GM13976 (cell line): ENCODE measurements at places on chromosomes 6 and 20.

GRCh38 chr6:170290296-170291128 is at the start of gene DLL1:
Gene DLL1, minus strand, starts transcription at chr6:170291078. Its CDS starts 939 bp downstream, at chr6:170290139.
- DNase-seq: peak; percentile 55

- no peak for DNase-seq
Observed at GRCh38 chr6:115908906-115909559, 151.7 kb downstream of the FRK start.

- DNase-seq: no peak
Observed at GRCh38 chr6:163367497-163368183, 46.9 kb upstream of the QKI start.

GRCh38 chr6:140486450-140487361 is 1112.3 kb upstream of the CITED2 start:
- DNase-seq: no peak

DNA sequence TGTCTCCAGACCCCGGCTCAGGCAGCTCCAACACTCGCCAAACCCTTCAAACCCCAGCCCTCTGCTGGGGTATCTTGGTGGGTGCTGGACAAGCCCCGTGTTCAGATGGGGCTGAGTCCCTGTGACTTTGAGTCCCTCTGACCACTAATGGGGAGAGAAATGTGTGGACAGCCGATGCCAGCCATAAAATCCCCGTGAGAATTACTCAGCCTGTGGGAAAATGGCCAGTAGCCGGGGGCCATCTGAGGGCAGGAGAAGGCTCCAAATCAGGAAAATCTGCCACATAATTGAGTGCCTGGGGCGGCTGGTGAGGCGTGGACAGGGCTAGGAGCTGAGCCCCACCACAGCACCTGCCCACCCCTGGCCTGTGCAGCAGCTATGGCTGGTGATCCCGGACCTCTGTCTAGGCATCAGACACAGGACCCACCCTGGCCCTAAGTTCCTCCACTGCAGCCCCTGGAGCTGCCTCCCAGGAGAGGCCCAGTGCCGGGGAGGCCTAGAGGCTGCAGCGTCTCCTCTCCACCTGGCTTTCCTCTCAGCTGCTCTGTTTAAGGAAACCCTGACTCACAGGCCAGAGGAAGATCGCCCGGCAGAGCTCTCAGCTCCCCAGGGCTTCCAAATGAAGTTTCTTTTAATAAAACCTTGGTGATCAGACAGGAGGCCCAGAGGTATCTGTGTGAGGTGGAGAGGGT is 53.7 kb upstream of the SLCO4A1 start:
- DNase-seq: no peak

- no peak for DNase-seq
Observed at GRCh38 chr6:44105993-44106740, 21.1 kb downstream of the MRPL14 start.

DNA sequence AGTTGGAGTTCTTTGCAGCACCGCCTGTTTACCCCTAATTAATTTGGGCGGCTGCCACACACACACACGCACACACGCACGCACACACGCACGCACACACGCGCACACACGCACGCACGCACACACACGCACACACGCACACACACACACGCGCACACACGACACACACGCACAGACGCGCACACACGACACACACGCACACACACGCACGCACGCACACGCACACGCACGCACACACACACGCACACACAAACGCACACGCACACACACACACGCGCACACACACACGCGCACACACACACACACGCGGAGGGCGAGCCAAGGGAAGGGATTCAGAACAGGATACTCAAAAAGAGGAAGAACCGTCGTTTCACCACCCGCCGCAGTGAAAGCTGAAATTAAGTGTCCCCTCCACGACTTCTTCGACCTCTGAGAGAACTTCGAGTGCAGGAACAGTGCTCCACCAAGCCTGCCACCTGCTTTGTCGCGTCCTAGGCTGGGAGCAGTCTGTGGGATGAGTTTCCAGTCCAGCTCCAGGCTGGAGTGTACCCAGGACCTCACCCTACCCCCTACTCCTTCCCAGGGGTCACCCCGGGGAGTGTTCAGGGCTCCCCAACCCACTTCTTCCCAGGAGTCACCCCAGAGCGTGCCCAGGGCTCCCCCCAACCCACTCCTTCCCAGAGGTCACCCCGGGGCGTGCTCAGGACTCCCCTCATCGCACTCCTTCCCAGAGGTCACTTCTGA is 1.1 kb downstream of the RNASET2 start:
- peak; percentile 68 for DNase-seq

- DNase-seq: no peak
Observed at GRCh38 chr6:255751-256083, 36.6 kb upstream of the DUSP22 start.

DNA sequence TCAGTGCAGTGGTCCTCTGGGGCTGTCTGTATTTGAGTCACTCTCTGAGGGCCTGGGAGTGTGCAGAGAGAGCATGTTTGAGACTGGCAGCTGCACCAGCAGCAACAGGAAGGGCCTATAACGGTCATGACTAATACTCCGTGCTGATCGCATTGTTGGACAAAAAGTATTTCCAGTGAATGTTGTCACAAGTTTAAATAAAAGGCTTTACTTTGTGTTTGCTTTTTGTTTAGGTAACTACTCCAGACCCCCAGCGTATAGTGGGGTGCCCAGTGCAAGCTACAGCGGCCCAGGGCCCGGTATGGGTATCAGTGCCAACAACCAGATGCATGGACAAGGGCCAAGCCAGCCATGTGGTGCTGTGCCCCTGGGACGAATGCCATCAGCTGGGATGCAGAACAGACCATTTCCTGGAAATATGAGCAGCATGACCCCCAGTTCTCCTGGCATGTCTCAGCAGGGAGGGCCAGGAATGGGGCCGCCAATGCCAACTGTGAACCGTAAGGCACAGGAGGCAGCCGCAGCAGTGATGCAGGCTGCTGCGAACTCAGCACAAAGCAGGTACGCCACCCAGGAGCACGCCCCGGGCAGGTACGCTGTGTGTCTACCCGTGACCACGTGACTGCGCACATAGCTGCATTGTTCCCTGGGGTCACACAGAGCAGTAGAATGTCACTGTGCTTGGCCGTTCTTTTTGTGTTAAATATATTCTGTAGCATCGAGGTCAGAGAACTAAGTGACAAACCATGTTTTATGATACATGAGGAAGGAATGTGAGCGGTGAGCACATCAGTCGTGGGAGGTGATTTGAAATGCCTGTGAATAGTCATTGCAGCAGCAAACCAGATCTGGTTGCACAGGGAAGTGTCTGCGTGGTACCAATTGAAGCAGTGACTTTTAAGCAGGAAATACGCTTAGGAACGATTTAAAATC is 174.7 kb downstream of the TMEM242 start:
- no peak for DNase-seq

DNA sequence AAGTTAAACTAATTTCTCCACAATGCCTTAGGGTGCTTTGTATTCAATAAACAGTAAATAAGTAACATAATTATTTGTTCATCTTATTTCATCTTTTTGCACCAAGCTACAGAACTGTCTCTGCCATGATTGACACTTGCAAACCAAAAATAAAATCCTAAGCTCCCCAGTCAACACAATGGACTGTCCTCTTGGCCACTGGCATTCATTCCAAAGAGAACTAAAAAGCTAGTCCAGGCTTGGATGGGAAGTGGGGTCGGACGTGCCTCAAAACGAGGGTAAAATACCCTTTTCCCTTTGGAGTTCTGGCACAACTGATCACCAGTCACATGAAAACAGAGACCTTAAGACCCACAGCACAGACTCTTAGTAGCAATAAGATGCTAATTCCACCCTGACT is 66.4 kb upstream of the THBS2 start:
- no peak for DNase-seq

GRCh38 chr20:53937929-53938367 is 132.4 kb downstream of the BCAS1 start:
- DNase-seq: no peak

GRCh38 chr6:52086741-52087140 is 672 bp downstream of the PKHD1 start:
- no peak for DNase-seq

DNA sequence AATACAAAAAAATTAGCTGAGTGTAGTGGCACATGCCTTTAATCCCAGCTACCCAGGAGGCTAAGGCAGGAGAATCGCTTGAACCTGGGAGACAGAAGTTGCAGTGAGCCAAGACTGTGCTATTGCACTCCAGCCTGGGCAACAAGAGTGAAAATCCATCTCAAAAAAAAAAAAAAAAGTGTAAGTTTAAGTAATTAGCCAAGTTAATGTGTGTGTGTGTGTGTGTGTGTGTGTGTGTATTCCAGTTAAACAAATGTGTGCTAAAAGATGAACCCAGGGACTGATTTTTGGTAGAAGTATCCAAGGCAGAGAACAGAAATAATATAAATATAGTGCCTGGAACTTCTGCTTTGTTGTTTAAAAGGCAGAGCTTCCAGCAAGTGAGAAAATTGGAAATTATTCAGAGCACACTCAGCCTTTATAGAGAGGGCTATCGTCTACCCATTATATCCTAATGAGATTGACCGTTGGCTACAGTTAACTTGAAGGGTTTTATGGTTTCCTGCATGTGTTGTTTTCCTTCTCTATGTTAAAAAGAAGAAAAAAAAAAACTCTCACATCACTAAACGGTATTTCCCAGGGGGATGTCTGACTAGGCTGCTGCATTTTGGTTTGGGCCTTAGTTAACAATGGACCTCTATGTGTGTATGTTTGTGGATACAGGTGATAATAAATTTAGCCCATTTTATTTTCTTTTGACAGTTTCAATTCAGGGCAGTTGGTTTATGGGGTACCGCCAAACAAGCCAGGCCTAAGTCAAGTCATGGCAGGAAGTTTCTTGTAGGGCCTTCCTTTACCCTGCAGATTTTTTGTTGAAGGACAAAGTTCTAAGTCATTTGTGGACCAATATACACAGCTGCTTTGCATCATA is 9.8 kb downstream of the SOX4 start:
- no peak for DNase-seq

GRCh38 chr20:760751-761417 is 7.4 kb downstream of the SLC52A3 start:
- DNase-seq: peak; percentile 85

GRCh38 chr6:134436281-134436815 is 118.4 kb upstream of the SGK1 start:
- peak; percentile 62 for DNase-seq

GRCh38 chr6:166007349-166008263 is 160.0 kb downstream of the TBXT start:
- DNase-seq: no peak

GRCh38 chr6:44869321-44869897 is 458.7 kb upstream of the RUNX2 start:
- peak; percentile 37 for DNase-seq

GRCh38 chr6:135114355-135115145 is 59.9 kb upstream of the HBS1L start:
- DNase-seq: no peak

GRCh38 chr6:166167258-166167731 is 356 bp downstream of the TBXT start:
- DNase-seq: no peak

DNA sequence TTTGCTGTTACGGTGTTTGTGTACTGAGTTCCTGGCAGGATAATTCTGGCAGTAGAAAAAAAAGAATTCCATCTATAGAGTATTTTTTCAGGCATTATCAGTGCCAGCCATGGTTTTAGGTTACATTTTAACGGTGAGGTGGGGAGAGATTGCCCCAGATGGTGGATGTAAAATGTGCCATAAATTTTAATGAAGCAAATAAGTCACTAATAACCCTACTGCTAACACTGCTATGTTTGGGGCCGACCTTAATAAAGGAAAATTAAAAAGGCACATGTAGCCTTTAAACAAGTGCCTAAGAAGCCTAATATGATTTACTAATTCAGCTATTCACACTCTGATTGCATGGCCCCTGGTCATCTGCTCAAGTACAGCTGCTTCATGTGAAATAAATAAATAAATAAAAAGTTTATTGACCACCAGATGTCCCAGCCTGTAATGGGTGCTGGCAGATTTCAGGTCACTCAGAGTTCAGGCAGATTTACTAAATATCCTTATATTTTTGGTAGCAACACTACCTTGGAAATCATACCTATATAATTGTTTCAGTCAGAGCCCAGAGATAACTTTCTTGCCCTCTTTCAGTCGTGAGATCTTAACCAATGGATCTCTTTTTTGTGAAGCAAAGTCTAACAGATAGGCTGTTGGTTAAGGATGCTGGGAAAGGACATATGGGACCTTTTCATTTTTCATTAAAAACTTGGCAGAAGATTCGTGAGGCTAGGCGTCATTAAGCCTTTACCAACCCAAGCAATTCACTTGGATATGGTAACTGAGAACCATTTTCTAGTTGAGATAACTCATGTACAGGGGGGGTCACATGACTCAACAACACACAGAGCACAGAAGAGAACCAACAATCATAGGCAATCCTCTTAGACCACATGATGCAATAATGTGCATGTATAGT is 495.0 kb upstream of the NRSN1 start:
- DNase-seq: no peak

- DNase-seq: no peak
Observed at GRCh38 chr6:90169374-90169773, 127.3 kb downstream of the BACH2 start.

- DNase-seq: no peak
Observed at GRCh38 chr6:128063850-128064539, 163.1 kb upstream of the THEMIS start.

DNA sequence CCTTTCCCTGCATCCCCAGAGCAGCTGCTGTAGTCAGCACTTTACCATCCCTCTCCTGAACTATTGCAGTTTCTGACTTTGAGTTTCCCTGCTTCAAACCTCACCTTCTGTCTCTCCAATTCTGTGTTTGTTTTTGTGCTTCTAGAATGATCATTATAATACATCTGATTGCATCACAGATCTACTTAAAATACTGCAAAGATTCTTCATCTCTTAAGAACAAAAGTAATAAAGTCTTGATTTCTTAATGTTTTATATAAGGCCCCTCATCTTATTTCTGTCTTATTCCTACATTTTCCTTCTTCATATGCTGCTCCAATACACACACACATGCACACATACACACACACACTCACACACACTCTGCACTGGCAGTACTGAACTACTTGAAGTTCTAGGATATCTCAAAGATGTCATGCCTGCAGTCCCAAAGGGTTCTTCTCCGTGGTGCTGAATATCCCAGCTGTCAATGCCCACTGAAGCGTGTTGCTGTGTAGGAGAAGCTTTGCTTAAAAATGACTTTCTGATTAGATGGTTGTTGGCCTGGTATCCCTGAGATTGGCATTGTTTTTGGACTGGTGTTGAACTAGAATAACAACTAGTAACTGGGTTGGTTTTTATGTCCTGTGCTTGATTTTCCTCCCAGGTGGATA is 97.2 kb downstream of the MAP3K4 start:
- no peak for DNase-seq

- no peak for DNase-seq
Observed at GRCh38 chr20:12968472-12968871, 40.3 kb upstream of the SPTLC3 start.

GRCh38 chr6:159980474-159980873 is 11.6 kb downstream of the IGF2R start:
- DNase-seq: no peak
